NCI-H446 treated with DMSO at 0.1 percent for 48 hours (cell line): ENCODE measurements at places on chromosomes 2 and 18.

DNA sequence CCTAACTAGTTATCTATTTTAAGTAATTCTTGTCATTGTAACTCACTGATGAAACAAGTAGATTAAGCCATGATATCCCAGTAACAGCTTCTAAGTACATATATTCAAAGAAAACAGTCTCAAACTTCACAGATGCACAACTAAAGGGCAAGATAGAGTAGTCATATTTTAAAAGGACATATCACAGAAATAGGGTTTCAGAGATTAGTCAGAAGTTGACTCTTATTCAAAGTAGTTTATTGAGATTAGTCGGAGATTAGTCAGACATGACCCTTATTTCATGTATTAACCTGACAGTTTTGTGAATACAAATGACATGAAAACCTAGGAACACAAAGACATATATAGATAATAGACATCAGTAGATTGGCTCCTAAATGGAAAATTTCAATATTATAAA, 15.9 kb upstream of the CHAC2 start:
- DNase-seq: no peak

DNA sequence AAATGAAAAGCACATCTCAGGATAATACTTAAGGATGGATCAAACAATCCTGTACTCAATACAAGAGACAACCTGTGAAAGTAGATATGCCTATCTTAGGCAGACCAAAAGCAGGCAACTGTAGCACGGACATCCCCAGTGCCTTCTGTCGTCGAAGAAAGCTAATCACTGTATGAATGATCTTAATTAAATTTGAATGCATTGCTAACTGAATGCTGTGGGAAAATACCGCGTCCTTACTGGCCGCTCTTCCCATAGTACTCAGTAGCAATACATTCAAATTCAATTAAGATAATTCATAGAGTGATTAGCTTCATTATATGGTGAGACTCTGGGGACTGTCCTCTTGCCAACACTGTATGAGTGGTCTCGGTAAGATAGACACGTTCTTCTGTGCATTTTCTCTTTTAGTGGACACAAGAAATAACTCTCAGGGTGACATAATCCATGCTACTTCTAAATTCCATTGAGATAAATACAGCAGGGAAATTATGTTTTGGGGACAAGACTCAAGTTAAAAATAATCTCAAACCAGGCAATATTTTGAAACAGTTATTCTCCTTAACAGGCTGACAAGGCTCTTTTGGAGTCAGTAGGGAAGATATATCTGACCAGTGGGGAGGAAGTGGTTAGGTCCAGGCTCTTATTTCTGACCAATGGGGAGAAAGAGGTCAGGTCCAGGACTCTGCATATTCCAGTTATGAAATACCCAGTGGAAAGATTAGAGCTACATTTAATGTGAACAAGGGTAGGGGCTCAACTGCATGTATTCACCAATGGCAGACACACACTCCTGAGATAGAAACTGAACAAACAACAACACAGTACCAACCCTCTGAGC, 97.3 kb downstream of the DOCK10 start:
- DNase-seq: no peak

DNA sequence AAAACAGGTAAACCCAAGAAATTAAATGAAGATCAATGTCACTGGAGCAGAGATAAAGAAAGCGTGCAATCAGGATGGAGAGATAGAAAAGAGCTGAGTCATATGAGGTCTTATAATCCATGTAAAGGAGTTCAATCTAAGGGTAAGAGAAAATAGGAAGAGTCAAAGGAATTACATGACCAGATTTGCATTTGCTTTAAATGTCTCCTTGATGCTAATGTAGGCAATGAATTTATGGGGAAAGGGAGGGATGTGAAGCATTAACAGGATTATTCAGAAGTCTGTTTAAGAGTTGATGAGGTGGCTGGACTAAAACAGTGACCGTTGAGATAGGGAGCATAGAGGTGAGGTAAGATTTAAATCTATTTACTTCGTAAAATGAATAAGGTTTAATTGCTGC, 623.1 kb downstream of the MBD2 start:
- no peak for DNase-seq

GRCh38 chr18:21933931-21934765, 193.6 kb downstream of the MIB1 start:
- DNase-seq: no peak

- no peak for DNase-seq
Observed at GRCh38 chr2:173326806-173327205, 27.9 kb upstream of the CDCA7 start.

DNA sequence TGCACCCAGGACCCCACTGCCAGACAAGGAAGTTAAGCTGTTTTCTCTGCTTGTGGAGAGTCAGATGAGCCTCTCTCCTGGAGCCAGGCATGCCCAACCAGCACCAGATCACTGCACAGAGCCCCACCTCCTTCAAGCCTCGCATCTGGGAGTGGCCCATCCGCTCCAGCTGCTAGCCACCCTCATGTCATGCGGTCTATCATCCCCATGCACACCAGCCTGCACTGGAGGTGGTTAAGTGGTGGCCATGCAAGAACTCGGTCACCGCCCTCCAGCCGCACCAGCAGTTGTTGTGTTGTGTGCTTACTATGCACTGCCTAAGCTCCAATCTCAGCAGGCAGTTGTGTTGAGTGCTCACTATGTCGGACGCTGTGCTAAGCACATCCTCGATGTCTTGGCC, 177.9 kb upstream of the SLC14A2 start:
- no peak for DNase-seq

- DNase-seq: no peak
Observed at GRCh38 chr2:186486651-186487647, 889 bp downstream of the ZC3H15 start.

DNA sequence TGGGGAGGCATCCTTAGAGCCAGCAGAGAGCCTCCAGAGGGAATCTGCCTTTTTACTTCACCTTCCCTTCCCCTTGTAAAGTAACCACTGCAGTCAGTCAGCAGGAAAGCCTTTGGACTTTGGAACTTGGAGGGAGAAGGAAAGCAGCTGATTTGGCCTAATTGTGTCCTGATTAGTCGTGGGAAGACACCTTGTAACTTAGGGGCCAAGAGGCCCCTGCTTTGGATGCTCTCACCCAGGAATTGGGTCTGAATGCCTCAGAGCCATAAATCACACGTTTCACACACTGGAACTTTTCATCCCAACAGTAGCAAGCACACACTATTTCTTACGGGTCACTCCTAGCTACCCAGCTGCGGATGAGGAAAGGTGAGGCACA, 81.0 kb upstream of the PPM1B start:
- no peak for DNase-seq

DNA sequence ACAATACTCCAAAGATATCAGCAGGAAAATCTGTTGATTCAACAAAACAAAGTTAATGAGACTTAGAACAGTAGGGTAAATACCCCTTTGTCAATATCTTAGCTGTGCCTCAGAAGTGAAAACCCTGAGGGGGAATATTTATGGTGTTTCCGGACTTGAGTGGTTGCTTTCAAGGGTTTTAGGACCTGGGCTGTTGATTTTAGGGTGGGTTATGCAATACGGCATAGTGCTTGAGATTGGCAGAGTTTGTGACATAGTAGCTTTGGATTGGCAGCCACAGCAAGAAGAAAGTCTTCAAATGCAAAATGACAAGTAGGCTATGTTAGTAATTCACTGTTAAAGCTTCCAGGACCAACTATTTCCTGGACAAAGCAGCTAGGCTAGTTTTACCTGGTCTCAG, 826.3 kb upstream of the CDH2 start:
- DNase-seq: no peak

DNA sequence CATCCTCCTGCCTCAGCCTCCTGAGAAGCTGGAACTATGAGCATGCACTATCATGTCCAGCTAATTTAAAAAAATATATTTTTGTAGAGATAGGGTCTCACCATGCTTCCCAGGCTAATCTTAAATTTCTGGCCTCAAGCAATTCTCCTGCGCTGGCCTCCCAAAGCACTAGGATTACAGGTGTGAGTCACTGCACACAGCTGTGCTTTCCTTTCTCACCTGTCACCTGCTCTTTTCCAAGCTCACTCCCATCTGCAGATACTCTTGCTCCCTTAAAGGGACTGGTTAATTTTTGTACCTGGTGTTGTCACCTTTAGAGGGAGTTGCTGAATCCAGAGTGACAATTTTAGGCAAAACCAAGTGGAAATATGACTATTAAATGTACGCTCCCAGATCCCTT, 178.2 kb downstream of the LOXHD1 start:
- DNase-seq: no peak
